Liver (tissue), 10 donors: ENCODE measurements at places on chromosomes 5 and 9. TPM values are rescaled to one million over a fixed set of nuclear protein-coding genes. Genes with fewer than 3 reads are reported as not detected.
A peak's percentile ranks its signal among the peaks of the same experiment; 100 is the strongest.

Gene JAKMIP2
- total RNA-seq = 0.23 TPM

Gene UBTD2
- 7.9 TPM for total RNA-seq

GRCh38 chr5:97046270-97046982 lies 96.0 kb downstream of the LIX1 start:
- DNase-seq = no peak

DNA sequence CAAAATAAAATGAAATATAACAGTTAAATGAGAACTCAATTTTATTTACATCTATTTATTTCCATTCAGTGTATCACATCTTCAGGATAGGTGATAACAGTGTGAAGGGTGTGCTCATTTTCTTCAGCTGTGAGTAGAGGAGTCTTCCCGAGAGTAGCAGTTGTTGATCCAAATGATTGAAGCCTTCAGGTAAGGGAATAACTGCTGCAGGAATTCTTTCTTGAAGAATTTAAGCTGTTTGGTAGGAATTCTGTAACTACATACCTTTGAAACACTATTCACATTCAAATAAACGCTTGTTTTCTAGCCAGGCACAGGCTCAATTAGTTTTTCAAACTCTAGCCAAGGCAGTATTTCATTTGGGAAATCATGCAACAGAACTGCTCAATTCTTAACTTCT lies 15.3 kb downstream of the SRP19 start:
- no peak for DNase-seq

DNA sequence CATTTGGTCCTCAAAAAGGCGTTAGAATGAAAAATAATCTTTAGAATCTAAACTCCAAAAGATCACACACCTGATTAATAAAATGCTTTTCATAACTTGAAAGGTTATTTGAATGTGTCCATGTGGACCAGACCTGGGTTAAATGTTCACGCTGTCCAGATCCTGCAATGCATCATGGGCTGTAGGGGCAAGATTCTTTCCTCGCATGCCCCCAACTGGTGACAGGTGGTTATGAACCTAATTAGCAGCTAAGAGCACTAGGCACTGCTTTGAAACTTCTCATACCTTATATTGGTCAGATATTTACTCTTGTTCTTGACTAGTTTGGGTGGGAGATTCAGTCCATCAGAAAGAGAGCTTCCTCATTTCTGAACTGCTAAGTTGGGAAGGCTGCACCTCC lies 19.3 kb upstream of the PIP5K1B start:
- peak; percentile 57 for DNase-seq

DNA sequence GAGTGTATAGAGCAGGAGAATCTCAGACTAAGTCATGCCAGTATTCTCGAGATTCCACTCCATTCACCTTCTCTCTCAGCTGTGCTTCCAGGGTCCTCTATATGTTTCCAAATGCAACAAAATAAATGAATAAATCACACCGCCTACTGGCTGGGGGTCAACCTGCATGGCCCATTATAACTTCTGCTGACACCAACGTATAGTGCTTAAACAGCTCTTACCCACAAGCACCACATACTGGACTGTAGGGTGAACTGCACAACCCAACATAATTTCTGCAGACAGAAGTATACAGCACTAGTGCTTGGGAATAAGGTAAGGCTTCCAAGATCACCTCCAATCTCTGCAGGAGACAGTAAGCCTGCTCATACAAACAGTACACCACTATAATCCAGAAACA lies 33.1 kb upstream of the HTR4 start:
- DNase-seq = no peak

- DNase-seq = no peak
Measured at GRCh38 chr5:38780945-38781344, 64.9 kb upstream of the OSMR start.

- DNase-seq = no peak
Measured at GRCh38 chr9:14889451-14889850, 20.8 kb downstream of the FREM1 start.

DNA sequence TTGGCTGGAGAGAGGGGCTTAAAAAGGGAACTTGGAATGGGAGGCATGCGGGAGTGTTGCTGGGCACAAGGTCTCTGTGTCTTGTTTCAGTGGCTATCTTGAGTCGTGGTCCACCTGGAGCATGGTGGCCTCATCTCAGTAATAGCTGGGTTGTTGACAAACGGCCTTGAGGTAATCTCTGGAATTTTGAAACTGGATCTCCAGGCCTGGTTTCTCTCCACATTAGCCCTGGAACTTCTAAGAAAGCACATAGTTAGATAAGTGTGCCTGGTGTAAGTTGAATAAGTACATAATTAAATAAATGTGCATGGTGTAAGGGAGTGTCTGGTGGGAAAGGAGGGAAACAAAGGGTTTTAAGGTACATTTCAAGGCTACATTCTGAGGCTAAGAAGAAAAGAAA lies 62.2 kb downstream of the INIP start:
- DNase-seq = no peak

Gene IFNA21
- total RNA-seq = not detected

Gene SLC36A3
- total RNA-seq = not detected

Gene NDUFAF2
- 4.3 TPM for total RNA-seq

Gene ZNF608
- 3.9 TPM for total RNA-seq

GRCh38 chr5:147732291-147732883 lies 50.1 kb downstream of the JAKMIP2 start:
- no peak for DNase-seq

Gene ANXA6
- total RNA-seq = 137 TPM

DNA sequence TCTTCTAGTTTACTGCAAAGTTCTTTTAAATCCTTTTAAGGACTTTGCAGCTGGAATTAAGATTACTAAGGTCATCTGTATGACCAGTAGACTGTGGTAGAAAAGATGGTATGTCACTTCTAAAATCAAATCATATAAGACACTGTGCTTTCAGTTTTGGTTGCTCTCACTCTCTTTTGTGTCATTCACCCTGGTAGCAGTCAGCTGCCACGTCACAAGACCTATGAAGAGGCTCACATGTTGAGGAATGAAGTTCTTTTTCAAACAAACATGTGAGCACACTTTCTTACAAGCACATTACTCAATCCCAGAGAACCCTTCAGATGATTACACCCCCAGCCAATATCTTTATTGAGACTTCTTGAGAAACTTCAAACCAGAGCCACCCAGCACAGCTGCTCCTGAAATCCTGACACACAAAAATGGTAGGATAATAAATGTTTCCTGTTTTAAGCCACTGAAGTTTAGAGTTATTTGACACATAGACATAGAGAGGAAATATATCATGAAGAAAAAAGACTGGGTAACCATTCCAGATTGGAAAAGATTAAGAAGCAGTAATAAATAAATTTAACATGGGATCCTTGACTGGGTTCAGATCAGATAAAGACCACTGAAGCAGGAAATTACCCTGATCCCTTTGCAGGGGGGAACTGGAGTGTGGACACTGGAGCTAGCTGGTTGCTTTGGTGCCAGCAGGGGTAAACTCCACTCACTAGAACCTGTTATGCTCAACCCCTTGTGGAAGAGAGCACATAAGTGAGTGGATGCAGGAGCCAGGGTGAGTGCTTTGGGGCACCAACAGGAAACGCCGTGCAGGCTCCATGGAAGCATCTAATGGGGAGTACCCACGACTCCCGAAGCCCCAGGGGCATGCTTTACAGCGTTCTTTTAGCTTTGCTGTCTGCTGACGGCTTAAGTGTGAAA lies 64.1 kb downstream of the SLCO4C1 start:
- no peak for DNase-seq

Gene NUDCD2
- total RNA-seq = 4.0 TPM

Gene LRRC14B
- not detected for total RNA-seq

Gene SLC46A2
- not detected for total RNA-seq

GRCh38 chr5:22650511-22650910 lies 202.6 kb downstream of the CDH12 start:
- no peak for DNase-seq

DNA sequence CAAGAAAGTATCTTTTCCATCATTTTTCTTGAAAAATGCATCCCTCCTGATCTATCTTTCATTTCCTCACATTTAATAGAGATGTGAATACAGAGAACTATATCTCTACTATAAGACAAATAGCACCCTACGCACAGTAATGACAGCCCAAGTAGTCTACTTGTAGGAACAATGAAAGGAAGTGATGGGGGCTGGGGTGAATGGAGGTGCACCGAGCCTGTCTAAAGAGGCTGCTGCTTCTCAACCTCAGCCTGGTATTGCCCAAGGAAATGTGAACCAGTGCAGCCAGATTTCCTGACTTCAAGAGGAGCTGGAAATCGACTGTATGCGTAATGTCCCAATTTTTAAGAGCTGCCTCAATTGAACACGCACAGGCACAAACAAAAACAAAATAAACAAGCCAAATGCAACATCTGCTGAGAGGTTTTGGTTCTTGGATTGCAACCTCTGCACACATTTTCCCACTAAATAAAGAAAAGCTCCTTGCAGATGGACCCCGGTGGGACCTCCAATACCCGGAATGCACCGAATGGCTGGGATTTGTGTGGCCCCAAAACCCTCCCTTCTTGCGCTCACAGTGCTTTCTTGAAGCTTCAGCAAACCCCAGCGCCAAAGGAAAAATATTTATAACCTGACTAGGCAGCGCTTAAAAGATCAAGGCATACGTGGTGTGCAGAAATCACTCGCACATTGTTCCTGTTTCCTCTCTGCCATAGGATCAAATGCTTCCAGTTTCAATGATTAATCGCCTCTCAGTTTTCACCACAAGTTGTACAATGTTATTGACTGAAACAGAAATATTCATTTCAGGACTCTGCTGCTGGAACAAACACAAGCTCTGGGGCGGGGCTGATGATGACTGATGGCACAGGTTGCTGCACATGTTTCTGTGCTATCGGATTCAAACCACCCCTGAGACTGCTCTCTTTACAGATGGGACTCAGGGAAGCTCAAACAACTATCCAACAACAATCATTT lies 68.3 kb downstream of the KCNIP1 start:
- DNase-seq = no peak

Gene PCDHGB3
- 1.2 TPM for total RNA-seq

- DNase-seq = no peak
Measured at GRCh38 chr9:129458155-129458661, 162.7 kb downstream of the C9orf50 start.

GRCh38 chr5:16863469-16863946 lies 72.6 kb downstream of the MYO10 start:
- no peak for DNase-seq

DNA sequence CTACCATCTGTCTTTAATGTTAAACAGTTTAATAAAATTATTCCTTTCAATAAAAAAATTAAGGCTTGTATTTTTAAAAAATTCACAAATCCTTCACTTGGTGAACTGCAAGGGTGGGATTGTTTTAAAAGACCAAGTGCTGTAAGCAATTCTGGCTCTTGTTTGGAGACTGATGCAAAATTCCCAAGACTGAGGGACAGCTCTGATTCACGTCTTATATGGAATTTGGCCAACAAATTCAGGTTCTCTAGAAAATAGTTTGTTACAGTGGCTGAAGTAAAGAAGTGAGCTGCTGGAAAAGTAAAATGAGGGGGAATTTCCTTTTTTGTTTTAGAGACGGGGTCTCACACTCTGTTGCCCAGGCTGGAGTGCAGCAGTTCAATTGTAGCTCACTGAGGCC lies 58.3 kb downstream of the PRELID2 start:
- no peak for DNase-seq

DNA sequence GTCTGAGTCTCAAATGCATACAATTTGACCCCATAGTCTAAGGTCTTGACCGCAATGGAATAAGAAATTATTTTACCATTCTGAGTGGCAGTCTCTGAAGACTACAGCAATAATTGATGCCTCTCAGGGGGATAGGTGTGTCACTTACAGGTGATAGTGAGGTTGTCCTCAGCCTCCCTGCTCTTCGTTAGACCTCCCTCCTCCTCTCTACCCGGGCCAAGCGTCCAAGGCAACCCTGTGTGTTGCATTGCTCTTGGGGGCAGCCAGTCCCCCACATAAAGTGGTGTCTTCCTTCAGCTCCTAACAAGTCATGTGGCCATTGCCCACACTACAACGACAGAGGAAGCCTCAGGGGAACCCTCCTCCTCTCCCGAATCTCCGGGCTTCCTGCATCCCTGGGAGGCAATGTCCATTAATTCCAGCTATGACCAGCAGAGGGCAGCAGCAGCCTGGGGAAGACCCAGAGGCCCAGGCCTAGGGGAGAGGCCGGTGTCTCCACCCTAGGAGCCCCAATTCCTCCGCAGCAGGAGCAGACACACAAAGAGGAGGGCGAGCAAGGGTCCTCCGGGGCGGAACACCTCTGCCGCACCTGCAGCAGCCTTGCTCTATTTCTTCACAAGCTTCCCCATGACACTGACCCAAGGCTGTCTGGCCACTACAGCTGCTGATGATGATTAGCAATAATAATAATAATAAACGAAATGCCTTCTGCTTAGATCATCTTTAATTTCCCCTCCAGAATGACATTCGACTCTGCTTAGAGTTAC lies 134.8 kb downstream of the KCNIP1 start:
- peak; percentile 75 for DNase-seq

Gene CNTLN
- 31.4 TPM for total RNA-seq

DNA sequence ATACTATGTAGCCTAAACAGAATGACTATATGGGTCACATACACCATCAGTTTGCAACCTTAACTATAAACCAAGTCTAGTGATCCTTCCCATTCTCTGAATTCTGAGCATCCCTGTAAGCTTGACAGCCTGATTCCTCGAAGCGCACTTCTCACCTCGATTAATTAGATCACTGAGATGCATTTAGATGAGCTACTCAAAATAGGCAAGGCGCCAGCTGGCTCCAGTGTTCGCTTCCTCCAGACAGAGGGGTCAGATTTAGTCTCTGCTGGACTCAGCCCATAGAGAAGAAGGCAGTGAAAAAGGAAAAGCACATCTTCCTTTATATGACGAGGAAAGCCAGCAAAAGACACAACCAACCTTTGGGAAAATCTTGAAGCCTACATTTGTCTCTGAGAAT lies 371.5 kb downstream of the MLLT3 start:
- no peak for DNase-seq

- DNase-seq = no peak
Measured at GRCh38 chr5:141908796-141909195, 14.9 kb upstream of the DELE1 start.

- DNase-seq = no peak
Measured at GRCh38 chr5:132262882-132263547, 5.5 kb downstream of the PDLIM4 start.

Gene FAT2
- not detected for total RNA-seq

Gene PRUNE2
- 1.4 TPM for total RNA-seq

- DNase-seq = no peak
Measured at GRCh38 chr5:13745508-13745907, 199.0 kb downstream of the DNAH5 start.

DNA sequence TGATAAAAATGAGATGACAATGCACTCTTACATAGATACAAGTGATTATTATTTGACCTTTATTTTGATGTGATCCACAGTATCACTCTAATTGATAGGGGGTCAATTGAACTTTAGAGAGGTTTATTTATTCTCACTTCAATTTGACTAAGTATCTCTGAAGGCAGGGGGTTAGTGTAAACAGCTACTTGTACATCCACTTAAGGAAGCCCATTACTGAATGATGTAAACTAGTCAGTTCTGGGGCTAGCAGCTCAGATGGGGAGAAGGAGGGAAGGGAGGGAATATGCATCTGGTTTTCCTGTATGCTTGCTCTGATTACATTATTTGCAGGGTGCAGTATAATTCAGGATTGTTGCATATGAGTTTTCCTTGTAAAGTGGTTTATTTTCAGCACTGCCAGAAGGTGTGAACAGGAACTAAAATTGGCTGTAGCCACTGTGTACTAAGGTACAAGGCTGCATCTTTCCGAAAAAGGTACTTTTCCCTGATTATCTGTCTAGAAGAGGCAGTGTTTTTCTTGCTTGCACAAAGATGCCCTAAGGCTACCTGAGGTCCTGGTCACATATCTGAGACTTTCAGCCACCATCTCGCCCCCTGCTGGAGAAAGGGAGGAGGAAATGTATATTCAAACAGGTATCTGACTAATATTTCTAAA lies 51.2 kb downstream of the MRPS27 start:
- DNase-seq = peak; percentile 65

Gene RETREG1
- 5.4 TPM for total RNA-seq

GRCh38 chr5:96157841-96158291 lies 196.2 kb upstream of the ELL2 start:
- DNase-seq = no peak

Gene SPINK14
- not detected for total RNA-seq
